ENCODE measurements at places on chromosomes 16 and 17. TPM values are rescaled to one million over a fixed set of nuclear protein-coding genes. Genes with fewer than 3 reads are reported as not detected.
A peak's percentile ranks its signal among the peaks of the same experiment; 100 is the strongest.

The TBC1D3C gene
- not detected for total RNA-seq

The NHLRC4 gene
- total RNA-seq, result 2.0 TPM

The TBX6 gene
- total RNA-seq, result 0.51 TPM

The TSPAN10 gene
- not detected for total RNA-seq

The GPR139 gene
- total RNA-seq, result not detected

DNA sequence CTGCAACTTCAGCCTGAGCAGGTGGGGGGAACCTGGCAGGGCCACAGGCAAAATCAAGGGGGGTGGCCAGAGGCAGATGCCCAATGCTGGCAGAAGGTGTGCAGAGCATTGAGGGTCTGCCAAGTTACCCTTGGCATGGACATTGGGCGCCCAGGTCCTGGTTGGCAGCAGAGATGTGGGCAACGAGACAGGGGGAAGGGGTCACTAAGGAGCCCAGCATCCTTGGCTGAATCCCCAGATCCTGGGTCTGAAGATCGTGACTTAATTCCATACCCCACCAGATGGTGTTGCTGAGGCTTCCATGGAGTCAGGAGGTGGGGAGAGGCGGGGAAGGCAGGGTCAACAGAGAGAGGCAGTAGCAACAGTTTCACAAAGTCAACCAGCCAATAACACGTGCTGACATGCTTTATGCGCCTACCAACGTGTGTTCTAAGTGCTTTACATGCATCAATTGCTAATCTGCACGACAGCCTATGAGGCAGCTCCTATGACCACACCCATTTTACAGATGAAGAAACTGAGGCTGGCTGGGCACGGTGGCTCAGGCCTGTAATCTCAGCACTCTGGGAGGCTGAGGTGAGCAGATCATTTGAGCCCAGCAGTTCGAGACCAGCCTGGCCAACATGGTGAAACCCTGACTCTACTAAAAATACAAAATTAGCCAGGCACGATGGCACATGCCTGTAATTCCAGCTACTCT lies 83.3 kb downstream of the GSG1L start:
- no peaks in the 10 kb centered on the region for H3K36me3 ChIP-seq
- H3K27ac ChIP-seq, result no peak overlapping the region
- DNase-seq, result no peak
- no peak overlapping the region for H3K4me3 ChIP-seq
- peaks cover 4% of the 10 kb centered on the region for H3K27me3 ChIP-seq

- H3K27ac ChIP-seq, result no peak overlapping the region
- H3K27me3 ChIP-seq, result peaks cover 3% of the 10 kb centered on the region
- no peak for DNase-seq
- H3K4me1 ChIP-seq, result no peaks in the 10 kb centered on the region
- no peak overlapping the region for H3K4me3 ChIP-seq
These were observed 24.2 kb upstream of the HS3ST3B1 start for GRCh38 chr17:14276535-14277250.

DNA sequence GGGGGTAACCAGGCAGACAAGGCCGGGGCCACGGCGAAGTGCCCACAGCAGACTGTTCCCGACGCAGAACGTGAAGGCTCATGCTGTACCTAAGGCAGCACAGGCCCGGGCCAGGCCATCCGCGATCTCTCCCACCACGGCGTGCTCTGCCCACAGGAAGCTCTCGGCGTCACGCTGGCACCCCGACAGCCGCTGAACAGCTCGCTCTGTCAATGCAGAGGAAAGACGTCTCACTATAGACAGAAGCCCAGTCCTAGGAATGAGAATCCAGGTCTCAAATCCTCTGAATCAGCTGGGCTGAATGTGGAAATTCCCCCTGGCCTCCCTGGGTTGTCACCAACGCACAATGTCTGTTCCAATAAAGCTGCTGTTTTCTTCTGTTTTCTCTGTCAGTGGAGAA lies 21.4 kb downstream of the SERPINF1 start:
- no peak for DNase-seq
- no peaks in the 10 kb centered on the region for H3K27me3 ChIP-seq
- H3K36me3 ChIP-seq, result peaks cover 57% of the 10 kb centered on the region
- peaks cover 5% of the 10 kb centered on the region for H3K4me1 ChIP-seq
- no peak overlapping the region for H3K27ac ChIP-seq
- H3K4me3 ChIP-seq, result no peak overlapping the region

DNA sequence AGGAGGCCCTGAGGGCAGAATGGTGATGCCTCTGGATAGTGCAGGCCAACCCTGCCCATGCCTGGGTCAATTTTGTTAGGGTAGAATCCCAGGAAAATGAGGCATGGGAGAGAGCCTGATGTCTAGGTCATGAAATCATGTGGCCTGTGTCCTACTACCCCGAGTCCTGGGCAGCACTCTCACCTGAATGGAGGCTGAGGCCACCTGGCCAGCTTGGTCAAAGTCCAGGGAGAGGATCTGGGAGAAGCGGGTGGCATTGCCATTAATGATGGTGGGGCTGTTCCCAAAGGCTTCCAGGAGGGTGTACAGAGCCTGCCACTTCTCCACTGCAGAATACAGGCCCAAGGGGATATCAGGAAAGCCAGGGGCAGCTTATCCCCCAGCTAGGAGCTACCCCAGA lies 59.8 kb downstream of the MYO18A start:
- peaks cover 56% of the 10 kb centered on the region for H3K36me3 ChIP-seq
- no peak overlapping the region for H3K4me3 ChIP-seq
- no peak overlapping the region for H3K27ac ChIP-seq
- peaks cover 24% of the 10 kb centered on the region for H3K4me1 ChIP-seq
- DNase-seq, result no peak

GRCh38 chr17:14366199-14366598 lies 65.3 kb downstream of the HS3ST3B1 start:
- no peaks in the 10 kb centered on the region for H3K27me3 ChIP-seq
- no peaks in the 10 kb centered on the region for H3K4me1 ChIP-seq
- no peak overlapping the region for H3K27ac ChIP-seq

DNA sequence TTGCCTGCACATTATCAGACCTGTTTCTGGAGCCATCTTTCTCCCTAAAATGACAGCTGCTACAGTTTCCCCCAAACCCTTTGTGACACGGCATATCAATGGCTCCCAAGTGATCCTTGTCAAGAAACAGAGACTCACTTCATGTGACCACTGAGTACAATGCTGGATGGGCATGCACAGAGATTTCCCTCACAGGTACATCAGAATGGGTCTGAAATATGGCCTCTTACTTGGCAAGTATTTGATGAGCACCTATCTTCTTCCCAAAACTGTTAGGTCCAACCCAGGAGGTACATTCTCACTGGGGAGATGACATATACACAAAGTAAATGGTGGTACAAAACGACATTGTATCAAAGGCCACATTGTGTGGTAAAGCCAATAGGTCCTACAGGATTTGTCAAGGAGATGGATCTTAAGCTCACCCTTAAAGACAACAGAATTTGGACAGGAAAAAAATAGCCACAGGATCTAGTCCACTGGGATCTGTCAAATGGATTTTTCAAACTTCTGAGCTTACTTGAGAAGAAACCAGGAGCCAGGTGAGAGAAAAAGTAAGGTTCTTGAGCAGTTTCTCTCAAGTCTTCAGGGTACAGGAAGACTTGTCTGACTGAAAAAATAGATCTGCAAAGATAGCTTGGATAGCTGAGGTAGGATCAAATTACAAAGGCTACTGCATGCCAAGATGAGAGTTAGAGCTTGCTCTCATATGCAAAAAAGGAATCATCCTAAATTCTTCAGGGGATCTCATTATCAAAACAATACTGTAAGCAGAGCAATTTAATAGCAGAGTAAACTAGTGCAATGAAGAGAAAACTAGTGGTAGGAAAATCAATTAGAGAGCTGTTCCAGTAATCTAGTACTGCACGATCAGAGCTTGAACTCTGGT lies 28.8 kb downstream of the RNF43 start:
- DNase-seq, result no peak
- H3K4me3 ChIP-seq, result no peak overlapping the region
- H3K4me1 ChIP-seq, result peaks cover 26% of the 10 kb centered on the region
- H3K27ac ChIP-seq, result peak overlapping the region; percentile 64
- no peaks in the 10 kb centered on the region for H3K27me3 ChIP-seq

All from K562 (cell line).